ENCODE measurements at places on chromosomes 6 and 20.

- no peak for DNase-seq
These were observed 13.7 kb upstream of the TBC1D22B start for GRCh38 chr6:37243816-37244370.

DNA sequence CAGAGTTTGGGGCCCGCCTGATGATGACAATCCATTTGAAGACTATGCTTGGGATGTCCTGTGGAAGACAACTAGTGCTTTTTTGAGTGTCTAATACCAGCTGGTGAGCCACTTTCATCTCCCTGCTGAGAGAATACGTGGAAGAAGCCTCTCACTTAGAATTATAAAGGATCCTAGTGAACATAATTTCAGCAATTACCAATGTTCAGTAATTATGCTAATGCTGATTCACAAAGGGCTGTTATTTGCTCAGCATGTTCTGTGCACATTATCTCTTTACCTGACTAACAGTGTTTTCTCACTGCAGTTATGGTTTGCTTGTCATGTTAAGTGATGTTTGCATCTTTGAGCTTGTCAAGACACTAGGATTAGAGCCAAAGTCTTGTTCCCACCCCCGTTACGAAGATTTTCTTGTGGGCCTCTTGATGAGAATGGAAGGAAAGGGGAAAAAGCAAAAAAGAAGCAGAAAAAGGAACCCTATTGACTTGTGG, 282.1 kb upstream of the CHD6 start:
- DNase-seq: no peak

DNA sequence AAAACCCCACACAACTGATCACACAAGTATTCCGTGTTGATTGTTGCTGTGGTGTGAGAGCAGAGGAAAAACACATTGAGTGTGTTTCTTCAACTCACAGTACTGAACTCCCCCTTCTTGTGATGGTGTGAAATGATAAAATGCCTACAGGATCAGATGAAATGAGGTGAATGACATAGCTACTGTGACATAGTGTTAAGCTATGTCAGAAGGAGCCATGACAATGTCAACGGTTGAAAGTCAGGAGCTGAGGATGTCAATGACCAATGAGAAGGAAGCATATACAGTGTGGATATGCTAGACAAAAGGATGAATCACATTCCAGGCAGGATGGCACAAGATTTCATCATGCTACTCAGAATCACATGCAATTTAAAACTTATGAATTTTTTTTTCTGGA, 38.8 kb downstream of the WASF1 start:
- no peak for DNase-seq

GRCh38 chr6:113428702-113429101, 428.4 kb upstream of the MARCKS start:
- DNase-seq: no peak

GRCh38 chr20:10568032-10568431, 105.8 kb downstream of the JAG1 start:
- DNase-seq: no peak

DNA sequence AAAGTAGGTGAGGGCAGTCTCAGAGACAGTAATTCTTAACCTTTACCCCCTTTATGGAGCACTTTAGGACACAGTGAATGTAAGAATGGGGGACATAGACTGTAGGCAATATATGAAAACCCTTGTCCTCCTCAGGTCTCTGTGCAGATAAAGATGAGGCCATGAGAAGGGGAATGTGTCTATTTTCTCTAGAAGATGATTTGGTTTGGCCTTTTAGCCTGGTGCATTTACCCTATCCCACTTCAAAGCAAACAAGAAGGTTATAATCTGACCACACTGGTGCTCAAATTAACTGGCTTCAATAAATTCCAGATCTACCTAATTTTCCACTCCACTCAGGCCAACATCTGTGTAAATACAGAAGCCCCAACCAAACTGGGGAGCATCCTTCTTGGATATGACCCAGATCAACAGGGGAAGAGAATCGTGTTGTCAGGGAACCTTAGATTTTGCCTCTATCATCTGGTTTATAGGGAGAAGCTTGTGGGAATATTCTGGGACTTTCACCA, 42.4 kb downstream of the RIPOR2 start:
- no peak for DNase-seq

DNA sequence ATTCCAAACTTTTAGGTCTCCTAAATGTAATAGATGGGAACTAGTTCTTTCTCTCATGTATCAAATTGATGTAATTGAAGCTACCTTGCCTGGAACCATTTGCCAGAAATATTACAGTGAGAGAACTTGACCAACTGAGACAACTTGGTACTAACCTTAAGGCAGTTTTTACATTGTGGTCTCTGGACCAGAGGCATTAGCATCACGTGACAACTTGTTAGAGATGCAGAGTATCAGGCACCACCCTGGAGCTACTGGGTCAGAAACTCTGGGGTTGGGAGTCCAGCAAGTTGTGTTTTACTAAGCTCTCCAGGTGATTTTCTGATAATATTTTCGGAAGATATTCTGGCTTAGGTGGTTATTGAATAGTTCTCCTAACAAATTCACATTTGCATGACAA, 982.1 kb upstream of the SLC35B3 start:
- no peak for DNase-seq

GRCh38 chr6:115908906-115909559, 151.7 kb downstream of the FRK start:
- DNase-seq: no peak

- no peak for DNase-seq
These were observed 18.9 kb upstream of the MAS1 start for GRCh38 chr6:159871906-159872305.

GRCh38 chr20:59087829-59088433, 45.3 kb upstream of the PRELID3B start:
- peak; percentile 81 for DNase-seq

DNA sequence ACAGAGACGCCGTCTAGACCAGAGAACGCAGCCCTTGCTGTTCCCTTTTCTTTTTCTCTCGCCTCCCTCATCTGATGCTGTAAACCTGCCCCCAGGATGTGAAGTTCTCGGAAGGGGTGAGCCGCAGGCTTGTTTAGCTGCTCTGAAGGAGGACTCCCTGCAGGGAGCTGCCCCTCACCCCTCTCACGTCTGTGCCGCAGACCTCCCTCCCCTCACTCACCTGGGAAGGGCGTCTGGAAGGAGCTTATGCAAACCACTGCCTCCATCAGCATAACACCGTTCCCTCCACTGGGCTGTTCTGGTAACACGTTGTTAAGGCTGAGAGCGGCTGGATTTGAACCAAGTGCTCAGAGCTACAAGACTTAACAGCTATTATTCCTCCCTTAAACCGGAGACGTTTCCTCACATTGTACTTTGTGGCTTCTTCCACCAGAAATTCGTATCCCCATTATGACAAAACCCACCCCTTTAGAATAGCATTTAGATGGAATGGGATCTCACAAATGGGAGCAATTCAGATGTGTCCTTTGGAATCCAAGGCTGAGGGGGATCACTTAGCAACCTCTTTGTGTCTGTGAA, 99.8 kb downstream of the SMOC2 start:
- no peak for DNase-seq

DNA sequence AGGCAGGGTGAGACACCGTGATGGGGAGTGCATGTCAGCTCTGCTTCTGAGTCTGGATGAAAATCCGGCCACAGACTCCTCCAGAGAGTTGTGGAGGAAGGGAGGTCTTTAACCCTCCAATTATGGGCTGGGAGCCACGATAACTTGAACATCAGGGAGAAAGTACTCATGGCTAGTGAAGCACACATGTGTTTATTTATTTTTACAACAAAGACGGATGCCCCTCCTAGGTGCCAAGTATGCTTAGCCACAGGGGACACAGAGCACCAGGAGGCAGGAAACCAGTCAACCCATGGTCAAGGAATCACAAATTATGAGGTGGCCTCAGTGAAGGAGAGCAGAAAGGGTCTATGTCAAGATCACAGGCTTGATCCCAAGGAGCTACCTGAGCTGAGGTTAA, 54.1 kb downstream of the ZNF217 start:
- DNase-seq: no peak

DNA sequence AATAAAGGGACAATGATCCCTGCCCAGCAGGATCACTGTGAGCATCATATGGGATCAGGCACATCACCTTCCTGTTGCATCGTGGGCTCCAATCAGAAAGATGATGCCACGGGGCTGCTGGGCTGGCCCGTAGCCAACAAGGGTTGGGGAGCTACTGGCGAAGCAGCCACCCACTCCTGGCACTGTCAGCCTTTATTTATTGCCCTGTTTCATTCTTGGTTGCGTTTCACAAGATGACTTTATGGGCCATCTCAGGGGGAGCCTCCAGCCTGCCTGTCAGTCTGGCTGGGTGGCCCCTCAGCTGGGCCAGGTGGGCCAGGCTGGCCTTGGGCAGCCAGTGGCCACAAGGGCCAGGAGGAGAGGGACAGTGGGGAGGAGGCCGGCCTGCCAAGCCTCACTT, 17.3 kb downstream of the VSTM2L start:
- DNase-seq: no peak

- peak; percentile 31 for DNase-seq
These were observed 79.0 kb downstream of the NFATC2 start for GRCh38 chr20:51463560-51463959.

DNA sequence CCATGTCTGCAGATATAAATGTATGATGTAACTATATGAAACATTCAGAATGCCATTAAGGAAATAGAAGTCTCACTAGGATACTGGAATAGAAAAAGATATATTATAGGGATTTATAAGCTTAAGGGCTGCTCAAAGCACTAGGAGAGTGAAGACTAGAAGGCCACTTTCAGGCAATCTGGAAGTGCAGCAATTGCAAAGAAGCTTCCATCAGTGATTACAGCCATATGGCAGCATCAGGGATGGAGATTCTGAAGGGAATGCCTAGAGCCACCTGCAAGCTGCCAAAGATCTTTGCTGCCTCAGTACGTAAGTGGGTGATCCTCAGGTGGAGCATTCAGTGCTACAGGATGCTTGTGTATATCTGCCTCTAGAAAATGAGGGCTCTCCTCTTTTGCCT, 796.2 kb upstream of the EPHA7 start:
- DNase-seq: no peak

- no peak for DNase-seq
These were observed 13.0 kb downstream of the GNAS-AS1 start for GRCh38 chr20:58837717-58838116.

DNA sequence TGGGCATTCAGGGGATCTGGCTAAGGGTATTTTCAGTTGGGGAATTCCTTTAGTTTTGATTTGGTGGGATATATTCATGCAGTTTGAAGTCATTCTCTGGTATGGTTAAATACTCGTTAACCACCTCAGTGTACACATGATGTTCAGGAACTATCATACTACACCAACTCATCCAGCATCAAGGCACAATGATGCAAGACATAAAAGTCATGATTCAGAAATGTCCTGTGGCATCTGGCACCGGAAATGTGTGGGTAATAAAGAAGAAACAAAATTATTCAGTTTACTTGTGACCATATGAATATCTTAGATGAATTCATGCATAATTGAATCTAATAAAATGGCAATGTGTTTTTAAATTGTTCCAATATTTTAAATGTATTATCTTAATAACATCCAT, 129.0 kb upstream of the BMP5 start:
- no peak for DNase-seq

- DNase-seq: no peak
These were observed 898.2 kb upstream of the MAP3K7 start for GRCh38 chr6:91485047-91485446.

GRCh38 chr6:88403486-88403885, 237.3 kb upstream of the CNR1 start:
- DNase-seq: no peak

DNA sequence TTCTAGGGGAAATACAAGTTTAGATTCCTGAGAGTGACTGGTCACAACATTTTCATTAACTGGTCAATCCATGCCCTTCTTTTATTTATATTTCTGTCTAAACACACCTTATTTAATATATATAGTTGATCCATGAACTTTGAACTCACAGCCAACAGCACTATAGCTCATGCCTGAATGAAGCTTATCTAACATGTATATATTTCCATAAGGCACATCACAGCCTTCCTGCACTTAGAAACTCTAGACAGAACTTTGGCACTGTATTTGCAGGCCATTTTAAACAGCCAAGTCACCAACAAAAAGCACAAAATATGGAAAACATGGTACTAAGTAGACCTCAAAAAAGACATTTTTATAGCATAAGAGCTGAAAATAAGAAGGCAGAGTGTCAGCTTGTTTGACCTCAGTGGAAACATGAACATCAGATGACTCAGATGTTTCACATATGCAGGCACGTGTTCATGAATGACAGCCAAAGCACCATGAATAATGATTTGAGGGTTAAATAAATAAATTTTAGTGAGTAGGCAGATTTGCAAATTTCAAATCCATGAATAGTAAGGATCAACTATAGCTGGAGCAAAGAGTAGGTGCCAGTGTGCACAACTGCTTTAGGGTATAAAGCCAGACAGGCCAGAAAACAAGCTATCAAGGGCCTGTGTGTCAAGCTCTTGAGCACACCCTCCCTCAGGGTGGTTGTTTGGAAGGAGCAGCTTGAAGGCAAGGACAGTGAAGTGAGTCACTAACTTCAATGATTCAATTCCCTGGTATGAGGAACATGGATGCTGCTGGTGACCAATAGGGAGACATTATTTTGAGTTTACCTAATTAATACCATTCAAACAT, 88.9 kb upstream of the NT5E start:
- DNase-seq: no peak

- DNase-seq: no peak
These were observed 29.6 kb downstream of the TAB2 start for GRCh38 chr6:149347067-149347466.

- DNase-seq: no peak
These were observed 8.6 kb upstream of the DEFB110 start for GRCh38 chr6:50030350-50030749.

DNA sequence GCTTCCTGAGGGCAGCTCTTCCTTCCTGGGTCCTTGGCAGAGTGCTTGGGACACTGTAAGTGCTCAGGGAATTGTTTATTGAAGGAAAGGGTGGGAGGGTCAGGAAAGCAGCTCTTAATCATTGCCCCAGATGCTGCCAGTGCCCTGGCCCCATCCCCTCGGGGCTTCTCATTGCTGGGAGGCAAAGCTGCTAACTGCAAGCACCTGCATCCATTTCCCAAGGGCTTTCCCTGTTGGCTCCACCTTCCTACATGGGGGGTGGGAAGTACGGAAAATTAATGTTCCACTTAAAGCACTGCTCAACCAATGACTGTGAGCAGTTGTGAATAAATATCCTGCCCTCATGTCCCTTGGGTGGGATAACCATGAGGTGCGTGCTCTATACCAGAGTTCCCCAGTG, 56.4 kb downstream of the NDUFAF5 start:
- no peak for DNase-seq

DNA sequence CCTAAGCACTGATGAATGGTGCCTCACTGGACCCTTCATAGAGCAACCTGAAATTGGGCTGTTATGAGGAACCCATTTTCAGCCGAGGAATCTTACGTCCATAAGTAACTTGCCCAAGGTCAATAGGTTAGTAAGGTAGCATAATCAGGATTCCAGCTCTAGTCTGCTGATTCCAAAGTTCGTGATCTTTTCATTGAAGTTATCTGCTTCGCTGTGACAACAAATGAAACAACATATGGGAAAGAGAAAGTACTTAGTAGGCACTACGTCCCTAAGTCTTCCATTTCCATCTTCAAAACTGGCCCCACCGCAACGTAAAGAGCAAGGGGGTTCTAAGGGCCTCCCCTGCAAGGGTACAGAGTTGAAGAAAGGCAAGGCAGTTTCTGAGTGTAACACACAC, 49.5 kb downstream of the MYLIP start:
- no peak for DNase-seq

- no peak for DNase-seq
These were observed 3.5 kb downstream of the SOBP start for GRCh38 chr6:107493158-107494057.

Data from tibial artery (tissue), 4 donors.